ENCODE measurements at places on chromosomes 12 and 14.
A peak's percentile ranks its signal among the peaks of the same experiment; 100 is the strongest.

- no peak for DNase-seq
Measured at GRCh38 chr12:121330692-121331091, 21.5 kb downstream of the ANAPC5 start.

DNA sequence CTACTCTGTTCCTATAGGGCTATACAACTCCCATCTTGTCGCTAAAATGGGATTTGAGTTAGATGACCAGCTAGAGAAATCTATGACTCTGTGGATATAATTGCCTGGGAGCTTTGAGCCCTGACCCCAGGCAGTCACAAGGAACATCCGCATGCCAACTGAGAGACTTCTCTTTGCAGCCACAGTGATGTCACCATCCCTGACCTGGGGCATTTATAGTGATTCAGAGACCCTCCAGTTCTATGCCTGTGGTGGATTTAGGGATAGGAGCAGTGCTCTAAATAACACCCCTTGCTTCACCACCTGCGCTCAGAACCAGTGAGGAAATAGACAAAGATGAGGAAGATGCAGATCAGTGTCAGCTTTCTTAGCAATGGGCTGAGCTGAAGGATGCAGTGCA is 86.2 kb downstream of the RIN3 start:
- DNase-seq, result no peak

GRCh38 chr14:105214324-105214915 is 33.3 kb upstream of the NUDT14 start:
- DNase-seq, result no peak

DNA sequence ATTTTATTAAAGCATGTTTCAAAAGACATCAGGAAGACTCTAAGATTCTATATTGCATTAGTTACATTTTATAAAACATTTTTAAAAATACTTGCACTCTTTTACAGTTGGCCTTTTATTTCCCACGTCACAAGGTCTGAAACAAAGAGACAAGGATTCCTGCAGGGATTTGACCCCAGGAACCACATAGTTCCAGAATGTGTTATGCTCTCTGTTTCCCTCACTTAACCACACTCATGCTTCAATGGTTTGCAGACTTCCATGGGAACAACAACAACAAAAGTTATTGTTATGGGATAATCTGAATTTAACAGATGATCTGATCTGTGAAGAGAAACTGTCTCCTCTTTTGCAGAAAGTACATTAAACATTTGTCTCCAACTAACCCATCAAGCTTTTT is 104.3 kb upstream of the PPFIA2 start:
- DNase-seq, result no peak

GRCh38 chr12:62082448-62082847 is 177.8 kb upstream of the USP15 start:
- DNase-seq, result no peak

GRCh38 chr14:92729634-92730358 is 18.6 kb downstream of the LGMN start:
- DNase-seq, result no peak

DNA sequence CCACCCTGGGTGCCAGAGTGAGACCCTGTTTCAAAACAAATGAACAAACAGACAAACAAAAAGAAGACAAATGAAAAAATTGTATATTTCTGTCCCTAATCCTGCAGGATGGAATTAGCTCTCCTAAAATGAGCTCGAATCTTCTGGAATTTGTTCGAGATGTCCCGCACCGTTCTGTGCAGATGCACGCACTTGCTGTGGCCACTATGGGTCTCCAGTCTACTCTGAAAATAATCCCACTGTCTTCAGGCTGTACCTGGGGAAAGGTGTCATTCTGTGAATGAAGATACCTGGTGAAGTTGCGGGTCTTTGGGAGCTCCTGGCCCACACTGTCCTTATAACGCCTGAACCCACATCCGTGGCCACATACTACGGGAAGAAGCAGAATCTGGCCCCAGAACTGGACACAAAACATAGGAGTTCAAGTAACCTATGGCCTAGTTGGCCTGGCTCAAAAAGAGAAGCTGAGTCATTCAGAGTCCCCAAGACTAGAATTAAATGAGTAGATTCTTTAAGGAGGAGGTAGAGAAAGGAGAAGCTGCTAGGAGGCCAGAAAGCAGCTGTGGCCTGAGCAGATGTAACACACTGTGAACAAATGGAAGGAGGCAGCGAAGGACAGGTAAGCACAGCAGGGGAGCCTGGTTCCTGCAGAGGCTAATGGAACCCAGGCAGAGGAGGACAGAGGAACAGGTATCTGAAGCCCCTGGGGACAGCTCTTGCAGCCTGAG is 108.6 kb downstream of the FOXN3 start:
- DNase-seq, result peak; percentile 62

GRCh38 chr12:89951050-89951693 is 242.5 kb upstream of the ATP2B1 start:
- DNase-seq, result peak; percentile 33

DNA sequence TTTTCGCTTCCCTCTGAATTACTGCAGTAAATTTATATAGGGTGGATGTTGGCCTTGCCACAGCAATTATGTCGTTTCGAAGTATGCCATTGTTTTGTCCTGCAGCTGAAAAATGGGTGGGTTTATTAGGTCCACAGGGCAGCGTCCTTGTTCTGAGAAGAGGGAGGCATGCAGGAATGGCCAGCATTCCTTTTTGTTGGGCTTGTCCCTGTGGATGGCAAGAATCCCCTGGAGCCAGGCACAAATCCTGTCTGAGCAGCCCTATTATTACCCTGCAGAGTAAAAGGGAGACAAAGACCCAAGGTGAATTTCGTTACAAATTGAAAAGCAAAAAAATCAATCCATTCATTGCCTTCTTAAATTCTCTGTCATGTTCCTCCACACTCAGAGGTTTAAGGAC is 88.1 kb downstream of the CHST11 start:
- DNase-seq, result peak; percentile 71

DNA sequence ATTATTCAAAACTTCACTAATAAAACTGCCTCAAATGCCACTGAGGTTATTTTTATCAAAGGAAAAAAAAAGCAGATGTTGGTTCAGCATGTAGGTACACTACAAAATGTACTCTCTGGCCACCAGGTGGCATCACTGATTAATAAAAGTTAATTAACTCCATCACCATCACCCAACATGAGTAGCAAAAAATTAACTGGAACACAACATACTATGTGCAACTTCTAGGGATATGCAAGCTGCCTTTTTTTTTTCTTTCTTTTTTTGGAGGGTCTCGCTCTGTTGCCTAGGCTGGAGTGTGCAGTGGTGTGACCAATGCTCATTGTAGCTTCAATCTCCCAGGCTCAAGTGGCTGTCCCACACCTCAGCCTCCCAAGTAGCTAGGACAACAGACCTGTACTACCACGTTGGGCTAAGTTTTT is 43.8 kb upstream of the NR2C1 start:
- peak; percentile 23 for DNase-seq

GRCh38 chr14:67068251-67068650 is 121.0 kb upstream of the GARIN2 start:
- DNase-seq, result no peak

- DNase-seq, result no peak
Measured at GRCh38 chr12:44525806-44526654, 350.1 kb downstream of the NELL2 start.

DNA sequence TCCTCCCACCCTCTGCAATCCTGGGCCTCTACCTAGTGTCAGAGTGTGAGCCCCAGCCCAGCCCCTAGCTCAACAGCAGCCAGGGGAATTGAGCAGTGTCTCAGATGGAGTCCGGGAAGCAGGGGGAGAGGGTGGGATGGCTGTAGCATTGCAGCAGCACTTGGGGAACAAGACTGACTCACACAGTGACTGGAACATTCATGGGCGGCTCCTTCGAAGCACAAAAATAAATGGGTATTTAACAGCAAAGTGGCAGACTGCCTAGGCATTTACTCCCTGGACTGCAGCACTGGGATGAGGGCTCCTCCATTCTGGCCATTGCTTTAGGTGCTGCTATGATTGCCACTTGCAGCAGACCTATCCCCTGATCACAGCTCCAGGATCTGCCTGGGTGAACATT is 46.0 kb upstream of the STK38L start:
- DNase-seq, result no peak

- peak; percentile 54 for DNase-seq
Measured at GRCh38 chr12:14723763-14724162, 27.4 kb upstream of the GUCY2C start.

GRCh38 chr12:117863002-117863709 is 105.6 kb downstream of the KSR2 start:
- DNase-seq, result no peak

GRCh38 chr14:80959496-80959895 is 4.1 kb downstream of the TSHR start:
- no peak for DNase-seq

DNA sequence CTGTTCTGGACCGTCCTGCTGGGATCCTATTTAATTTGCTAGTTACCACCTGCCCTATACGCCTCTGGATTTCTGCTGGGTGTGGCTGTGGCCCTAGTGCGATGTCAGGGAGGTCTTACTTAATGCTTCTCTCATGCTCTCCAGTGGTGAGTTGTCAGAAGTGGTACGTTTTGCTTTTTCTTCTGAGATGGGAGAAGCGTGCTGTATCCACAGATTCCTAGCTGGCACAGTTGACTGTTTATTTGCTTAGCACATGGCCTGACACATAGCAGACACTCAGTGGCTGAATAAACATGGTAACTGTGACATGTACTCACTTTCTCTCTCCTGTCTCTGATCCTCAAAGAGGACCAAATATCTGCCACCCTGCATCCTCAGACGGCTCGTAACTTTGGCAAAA is 107.3 kb downstream of the CACNA1C start:
- DNase-seq, result no peak

DNA sequence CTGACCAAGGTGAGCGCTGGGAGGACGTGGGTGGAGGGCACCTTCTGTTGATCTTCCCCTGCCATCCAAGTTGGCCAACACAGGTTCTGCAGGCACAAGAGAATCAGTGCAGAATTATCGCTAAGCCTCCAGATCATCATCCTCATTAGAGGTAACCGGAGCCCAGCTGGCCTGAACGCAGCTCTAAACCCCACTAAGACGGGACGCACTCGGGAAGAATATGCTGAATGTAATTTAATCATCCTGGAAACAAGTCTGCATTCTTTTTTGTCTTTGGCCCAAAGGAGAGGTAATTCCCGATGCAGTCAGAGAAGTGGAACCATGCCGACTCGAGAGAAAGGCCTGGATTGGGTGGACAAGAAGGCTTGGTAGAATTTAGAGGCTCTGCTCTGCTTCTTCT is 111.0 kb upstream of the GSC start:
- no peak for DNase-seq

- DNase-seq, result no peak
Measured at GRCh38 chr12:113464852-113465719, 6.6 kb downstream of the LHX5 start.

- DNase-seq, result no peak
Measured at GRCh38 chr12:109873653-109874052, 6.7 kb downstream of the GLTP start.

DNA sequence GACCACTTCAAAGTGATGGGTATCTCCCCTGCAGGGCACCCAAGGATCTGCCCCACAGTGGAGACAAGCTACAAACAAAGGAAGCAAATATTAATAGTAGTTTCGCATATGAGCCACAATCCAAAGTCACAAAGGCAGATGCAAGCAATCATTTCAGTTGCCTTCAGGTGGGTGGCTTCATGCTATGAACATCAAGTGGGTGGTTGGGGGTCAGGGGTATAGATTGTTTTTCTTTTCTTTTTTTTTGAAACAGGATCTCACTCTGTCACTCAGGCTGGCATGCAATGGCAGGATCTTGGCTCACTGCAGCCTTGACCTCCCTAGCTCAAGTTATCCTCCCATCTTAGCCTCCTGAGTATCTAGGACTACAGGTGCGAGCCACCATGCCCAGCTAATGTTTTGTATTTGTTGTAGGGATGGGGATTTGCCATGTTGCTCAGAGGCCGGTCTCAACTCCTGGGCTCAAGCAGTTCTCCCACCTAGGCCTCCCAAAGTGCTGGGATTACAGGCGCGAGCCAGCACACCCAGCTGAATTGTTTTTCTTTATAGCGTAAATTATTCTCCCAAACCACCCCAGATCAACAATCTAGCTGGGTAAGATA is 13.4 kb upstream of the NT5DC3 start:
- no peak for DNase-seq

DNA sequence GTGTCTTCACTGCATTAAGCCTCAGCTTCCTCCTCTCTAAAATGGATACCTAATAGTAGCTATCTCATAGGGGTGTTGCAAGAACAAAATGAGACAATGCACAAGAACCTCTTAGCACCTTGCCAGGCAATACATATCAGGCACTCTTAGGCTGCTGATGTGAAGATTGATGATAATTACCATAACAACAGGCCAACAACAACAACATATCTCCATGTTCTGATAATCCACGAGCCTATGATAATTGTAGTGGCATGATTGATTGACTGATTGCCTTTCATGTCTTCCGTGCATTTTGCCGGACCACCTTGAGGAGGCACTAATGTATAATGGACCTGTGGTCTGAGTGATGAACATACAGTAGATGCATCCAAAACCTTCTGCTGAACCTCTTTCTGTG is 50.7 kb upstream of the WSCD2 start:
- no peak for DNase-seq

GRCh38 chr12:95582230-95583058 is 31.2 kb upstream of the USP44 start:
- no peak for DNase-seq

- no peak for DNase-seq
Measured at GRCh38 chr14:71142375-71143038, 235.2 kb downstream of the PCNX1 start.
